Cardiac muscle cell (in vitro differentiated cells and primary cell): ENCODE measurements at places on chromosomes 6 and 20. TPM values are rescaled to one million over a fixed set of nuclear protein-coding genes. Genes with fewer than 3 reads are reported as not detected.

Gene PYGB
- 178 and 192 TPM in 2 replicates for polyA plus RNA-seq

DNA sequence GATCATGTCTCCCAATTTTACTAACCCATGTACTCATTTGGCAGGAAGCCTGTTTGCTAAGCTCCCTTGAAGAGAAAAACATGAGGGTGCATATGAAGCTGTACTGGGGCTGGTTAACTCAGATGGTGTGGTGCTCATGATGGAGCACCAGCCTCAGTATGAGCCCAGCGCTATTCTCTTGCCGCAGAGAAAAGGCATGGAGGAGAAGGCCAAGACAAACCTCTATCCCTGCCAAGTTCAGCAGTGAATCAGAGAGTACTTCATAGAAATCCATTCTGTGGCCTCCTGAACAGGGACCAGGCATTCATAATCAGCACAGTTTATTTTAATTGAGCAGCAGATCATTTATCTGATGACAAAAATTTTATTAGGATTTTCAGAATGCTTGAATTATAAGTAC is 398.1 kb downstream of the LMBRD1 start:
- no peak for DNase-seq

GRCh38 chr6:112665815-112666214 is 318.7 kb downstream of the RFPL4B start:
- DNase-seq = no peak

- no peak for DNase-seq
These were observed 25.2 kb downstream of the TBX18 start for GRCh38 chr6:84738996-84739865.

- no peak for DNase-seq
These were observed 62.3 kb upstream of the SNX9 start for GRCh38 chr6:157760589-157761330.

Gene CALHM4
- not detected in 2 replicates for polyA plus RNA-seq
